A673 (cell line): ENCODE measurements at places on chromosomes 1 and 21. TPM values are rescaled to one million over a fixed set of nuclear protein-coding genes. Genes with fewer than 3 reads are reported as not detected.

Gene CLCA4
- not detected in 2 replicates for total RNA-seq

Gene SDC3
- total RNA-seq: 7.7 and 11.6 TPM in 2 replicates

Gene ARPC5
- total RNA-seq: 138 and 158 TPM in 2 replicates

Gene H6PD
- total RNA-seq: 6.2 and 10.6 TPM in 2 replicates

- no peak for DNase-seq
Measured at GRCh38 chr1:245566952-245567351, 412.2 kb downstream of the KIF26B start.

- no peak for DNase-seq
Measured at GRCh38 chr1:208224192-208224713, 19.9 kb downstream of the PLXNA2 start.

DNA sequence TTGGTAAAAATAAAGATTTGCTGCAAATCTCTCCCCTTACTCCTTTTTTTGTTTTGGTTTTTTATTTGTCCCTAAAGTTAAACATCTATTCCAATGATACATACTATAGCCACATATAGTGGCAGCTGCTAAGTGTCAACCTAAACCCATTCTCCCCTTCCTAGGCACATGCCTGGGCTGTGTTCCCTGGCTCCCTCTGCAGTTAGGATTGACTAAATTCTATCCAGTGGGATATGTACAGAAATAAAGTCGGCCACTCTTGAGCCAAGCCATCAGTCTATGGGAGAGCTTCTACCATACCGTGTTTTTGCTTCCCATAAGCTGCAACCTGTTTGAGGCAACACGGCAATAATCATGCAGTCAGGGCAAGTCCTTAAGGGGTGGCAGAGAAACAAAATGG lies 23.6 kb downstream of the MCOLN3 start:
- no peak for DNase-seq

- peak; percentile 42 for DNase-seq
Measured at GRCh38 chr1:196558411-196558810, 49.8 kb downstream of the KCNT2 start.

GRCh38 chr1:211135342-211135950 lies 1.5 kb upstream of the KCNH1 start:
- peak; percentile 70 for DNase-seq

- no peak for DNase-seq
Measured at GRCh38 chr1:172453153-172453545, 9.3 kb upstream of the PIGC start.

DNA sequence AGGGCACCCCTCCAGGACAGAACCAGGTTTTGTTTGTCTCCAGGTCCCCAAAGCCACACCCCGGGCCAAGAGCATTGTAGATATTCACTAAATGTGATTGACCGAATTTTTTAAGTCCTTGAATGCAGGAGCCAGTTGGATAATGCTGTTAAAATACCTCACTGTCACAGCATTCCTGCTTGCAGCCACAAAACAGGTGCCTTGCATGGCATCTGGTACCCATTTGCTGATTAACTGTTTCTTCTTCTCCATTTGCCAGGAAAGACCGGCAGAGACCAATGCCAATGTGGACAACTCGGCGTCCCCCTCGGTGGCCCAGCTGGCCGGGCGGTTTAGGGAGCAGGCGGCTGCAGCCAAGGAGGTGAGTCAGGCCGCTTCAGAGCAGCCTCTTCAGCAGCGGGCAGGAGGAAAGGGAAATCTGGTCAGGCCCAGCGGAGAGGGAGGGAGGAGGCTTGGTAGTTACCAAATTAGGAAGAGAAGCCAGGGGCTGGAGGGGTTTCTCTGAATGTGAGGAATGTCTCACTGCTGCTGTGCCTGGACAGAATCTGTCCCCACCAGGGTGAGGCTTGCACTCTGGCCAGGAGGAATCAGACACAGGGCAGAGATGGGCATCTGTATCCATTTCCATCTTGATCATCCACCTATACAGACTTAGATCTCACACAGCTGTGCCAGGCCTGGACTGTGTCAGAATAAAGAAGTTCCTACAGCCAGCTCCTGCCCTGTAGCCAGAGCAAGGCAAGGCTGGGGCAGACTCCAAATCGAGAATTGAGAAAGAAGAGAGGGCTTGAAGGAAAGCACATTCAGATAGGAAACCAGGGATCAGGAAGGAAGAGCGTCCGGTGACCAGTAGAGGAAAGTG lies 37.9 kb upstream of the MPZL1 start:
- DNase-seq: no peak

DNA sequence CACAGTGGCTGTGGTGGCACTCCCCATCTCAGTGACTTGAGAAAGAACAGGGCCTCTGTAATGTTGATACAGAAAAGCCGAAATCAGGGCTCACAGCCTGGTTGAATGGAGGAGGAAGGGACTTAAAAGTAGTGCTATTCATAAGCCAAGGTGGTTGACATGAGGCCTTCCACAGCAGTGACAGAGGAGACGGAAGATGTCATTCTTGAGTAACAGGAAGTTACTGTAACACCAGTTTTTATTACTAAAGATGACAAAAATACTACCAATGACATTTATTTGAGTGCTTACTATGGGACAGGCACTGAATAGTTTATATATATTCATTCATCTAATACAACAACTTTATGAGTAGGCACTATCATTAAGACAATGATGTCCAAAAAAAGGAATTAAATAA lies 52.8 kb upstream of the GNG12 start:
- DNase-seq: no peak
